ENCODE measurements at places on chromosomes 12 and 14.

DNA sequence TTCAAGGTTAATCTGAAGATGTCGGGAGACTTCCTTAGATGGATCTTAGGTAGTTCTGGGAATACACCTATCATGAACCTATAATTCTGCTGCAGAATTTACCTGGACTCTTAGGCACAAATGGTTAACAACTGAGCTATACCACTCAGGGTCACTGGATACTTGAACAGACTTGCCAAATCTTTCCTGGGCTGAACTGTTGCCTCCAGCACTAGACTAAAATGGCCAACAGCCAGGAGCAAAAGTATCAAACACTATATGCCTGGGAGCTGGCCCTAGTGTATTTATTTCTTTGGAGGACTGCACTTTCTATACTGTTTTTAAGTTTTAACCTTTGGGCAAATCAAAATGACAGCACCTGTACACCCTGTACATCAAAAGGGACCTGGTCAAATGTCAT lies 252.8 kb downstream of the TMEM117 start:
- H3K4me3 ChIP-seq, result no peak overlapping the region
- no peak overlapping the region for H3K27ac ChIP-seq
- H3K27me3 ChIP-seq, result no peaks in the 10 kb centered on the region
- DNase-seq, result no peak

GRCh38 chr12:39672976-39673375 lies 53.4 kb upstream of the ABCD2 start:
- H3K27me3 ChIP-seq, result no peaks in the 10 kb centered on the region
- no peak overlapping the region for H3K27ac ChIP-seq
- H3K36me3 ChIP-seq, result no peaks in the 10 kb centered on the region
- H3K4me1 ChIP-seq, result no peaks in the 10 kb centered on the region
- DNase-seq, result no peak
- H3K4me3 ChIP-seq, result no peak overlapping the region

DNA sequence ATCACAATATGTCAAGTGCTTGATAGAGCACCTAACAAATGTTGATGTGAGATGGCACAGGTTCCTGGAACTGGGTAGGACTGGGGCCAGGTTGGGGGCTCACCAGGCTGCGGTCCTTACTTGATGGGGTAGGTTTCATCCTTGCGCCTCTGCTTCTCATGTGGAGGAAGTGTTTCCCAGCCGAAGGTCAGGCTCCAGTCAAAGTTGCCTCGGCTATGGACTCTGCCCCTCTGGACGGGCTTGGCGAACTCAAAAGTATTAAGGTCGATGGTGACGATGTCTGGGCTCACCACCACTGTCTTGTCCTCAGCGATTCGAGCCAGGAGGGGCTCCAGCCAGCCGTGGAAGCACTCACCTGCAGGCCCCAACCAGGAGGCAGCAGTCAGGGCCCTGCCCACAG lies 17.5 kb upstream of the CELA1 start:
- H3K27ac ChIP-seq, result no peak overlapping the region
- no peaks in the 10 kb centered on the region for H3K4me1 ChIP-seq
- no peaks in the 10 kb centered on the region for H3K36me3 ChIP-seq
- no peak overlapping the region for H3K4me3 ChIP-seq

- H3K4me1 ChIP-seq, result no peaks in the 10 kb centered on the region
- no peak overlapping the region for H3K27ac ChIP-seq
- H3K36me3 ChIP-seq, result no peaks in the 10 kb centered on the region
- no peaks in the 10 kb centered on the region for H3K27me3 ChIP-seq
Measured at GRCh38 chr12:96452261-96452922, 37.0 kb upstream of the CFAP54 start.

GRCh38 chr12:8561011-8561410 lies 20.3 kb upstream of the CLEC4E start:
- H3K27ac ChIP-seq, result no peak overlapping the region
- no peaks in the 10 kb centered on the region for H3K27me3 ChIP-seq
- H3K4me3 ChIP-seq, result no peak overlapping the region
- no peaks in the 10 kb centered on the region for H3K36me3 ChIP-seq

DNA sequence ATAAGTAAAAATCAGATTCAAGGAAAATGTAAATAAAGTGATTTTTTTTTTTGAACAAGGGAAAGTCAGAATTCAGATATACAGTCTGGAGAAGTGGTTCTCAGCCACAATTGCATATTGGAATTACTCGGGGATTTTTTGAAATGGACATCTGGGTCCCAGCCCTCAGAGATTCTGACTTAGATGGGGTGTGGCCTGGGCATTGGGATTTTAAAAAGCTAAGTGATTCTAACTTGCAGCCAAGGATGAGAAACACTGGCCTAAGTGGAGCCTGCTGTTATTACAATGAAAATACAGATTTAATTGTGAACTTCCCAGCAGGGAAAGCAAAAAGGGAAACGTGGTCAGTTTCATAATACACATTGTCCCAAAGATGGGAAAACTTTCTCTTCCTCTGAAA lies 273.8 kb downstream of the TTC8 start:
- no peak overlapping the region for H3K4me3 ChIP-seq
- no peaks in the 10 kb centered on the region for H3K27me3 ChIP-seq
- DNase-seq, result no peak

DNA sequence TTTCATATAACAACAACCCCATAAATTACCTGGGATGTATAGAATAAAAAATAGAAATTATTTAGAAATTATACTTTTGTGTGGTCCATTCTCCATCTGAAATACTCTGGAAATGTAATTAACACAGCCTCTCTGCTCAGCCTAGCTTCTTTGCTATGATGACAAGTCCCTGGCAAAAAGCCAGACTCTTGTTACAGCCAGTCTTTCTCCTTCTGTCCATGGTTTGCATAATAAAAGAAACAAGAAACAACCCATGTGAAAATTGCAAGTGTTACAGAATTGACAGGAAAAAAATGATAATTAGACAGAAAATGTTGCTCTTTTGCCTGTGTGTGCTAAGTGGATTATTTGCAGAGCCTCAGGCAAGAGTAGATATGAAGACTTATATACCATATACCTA lies 61.3 kb downstream of the C12orf50 start:
- H3K4me1 ChIP-seq, result no peaks in the 10 kb centered on the region
- H3K4me3 ChIP-seq, result no peak overlapping the region
- no peak overlapping the region for H3K27ac ChIP-seq

- no peak overlapping the region for H3K4me3 ChIP-seq
- no peaks in the 10 kb centered on the region for H3K36me3 ChIP-seq
- no peak for DNase-seq
Measured at GRCh38 chr12:15846887-15847286, 35.3 kb upstream of the STRAP start.

Data from iPS DF 6.9 (cell line).